ENCODE measurements at places on chromosomes 13 and 19.

- DNase-seq = no peak
Measured at GRCh38 chr13:61830475-61830874, 414.8 kb upstream of the PCDH20 start.

DNA sequence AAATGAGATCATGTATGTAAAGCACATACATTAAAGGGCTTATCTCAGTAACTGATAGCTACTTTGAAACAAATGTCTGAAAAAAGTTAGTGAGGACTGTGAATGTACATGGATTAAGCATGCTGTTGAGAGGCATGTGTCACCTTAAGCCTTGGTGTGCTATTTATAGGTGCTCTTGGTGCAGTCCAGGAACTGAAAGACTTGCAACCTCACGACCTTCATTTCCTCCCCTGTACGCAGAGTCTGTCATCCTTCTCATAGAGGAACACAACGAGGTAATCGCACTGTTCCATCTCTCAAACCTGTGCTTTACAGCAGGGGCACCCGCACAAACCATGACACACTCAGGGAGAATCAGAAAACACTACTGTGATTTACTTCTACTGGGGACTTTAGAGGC is 65.6 kb downstream of the UFM1 start:
- no peak for DNase-seq

- no peak for DNase-seq
Measured at GRCh38 chr19:10961073-10961860, 437 bp downstream of the SMARCA4 start.

DNA sequence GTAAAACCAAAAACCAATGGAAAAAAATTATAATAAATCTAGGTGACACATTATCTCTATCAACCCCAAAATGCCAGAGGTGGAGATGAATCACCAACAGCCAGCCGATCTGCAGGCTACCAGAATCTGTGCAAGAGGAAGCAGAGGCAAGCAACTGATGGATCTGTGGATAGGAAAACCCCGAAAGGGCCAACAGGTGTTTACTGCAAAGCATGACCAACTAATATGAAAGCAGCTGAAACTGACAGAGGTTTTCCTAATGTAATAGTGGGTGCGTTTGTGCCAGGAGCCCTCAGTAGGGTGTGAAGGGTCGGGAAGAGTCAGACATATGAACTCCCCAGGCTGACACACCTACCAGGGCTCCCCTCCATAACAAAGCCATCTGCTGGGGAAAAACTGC is 554.6 kb downstream of the RFC3 start:
- no peak for DNase-seq

DNA sequence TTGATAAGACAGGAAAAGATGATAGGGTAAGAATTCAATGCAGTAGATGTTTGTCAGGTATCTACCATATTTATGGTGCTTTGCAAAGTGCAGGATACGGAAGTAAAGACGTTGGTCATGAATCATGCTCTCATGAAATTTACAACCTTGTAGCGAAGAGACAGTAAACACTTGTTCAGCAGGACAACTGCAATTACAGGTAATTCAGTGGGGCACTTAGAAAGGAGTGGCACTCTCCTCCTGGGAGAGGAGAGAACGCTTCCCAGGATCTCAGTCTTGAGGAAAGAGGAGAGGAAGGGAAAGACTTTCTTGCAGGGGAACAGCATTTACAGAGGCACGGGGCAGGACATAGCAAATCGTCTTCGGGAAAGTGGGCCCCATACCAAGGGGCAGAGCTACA is 46.4 kb downstream of the SOX1 start:
- DNase-seq = no peak

GRCh38 chr13:91661692-91662490 is 263.5 kb downstream of the GPC5 start:
- no peak for DNase-seq

DNA sequence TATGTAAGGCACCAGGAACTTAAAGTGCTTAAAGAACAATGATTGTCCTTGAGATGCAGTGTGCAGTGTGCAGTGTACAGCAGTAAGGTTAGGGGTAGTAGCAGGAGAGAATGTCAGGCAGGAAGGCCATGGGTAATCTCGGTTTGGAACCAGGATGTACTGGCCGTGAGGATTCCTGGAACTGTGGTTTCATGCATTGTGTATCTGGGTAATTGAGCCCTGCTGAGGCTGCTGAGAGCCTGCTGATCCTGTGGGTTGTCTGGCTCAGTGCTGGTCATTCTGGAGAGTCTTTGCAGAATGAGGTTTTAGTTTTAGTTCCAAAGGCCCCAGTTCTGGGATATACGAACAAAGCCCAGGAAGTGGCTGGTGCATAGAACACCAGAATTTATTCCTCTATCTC is 71.0 kb downstream of the ZNF568 start:
- no peak for DNase-seq

GRCh38 chr19:1122021-1122971 is 18.5 kb downstream of the GPX4 start:
- DNase-seq = no peak

DNA sequence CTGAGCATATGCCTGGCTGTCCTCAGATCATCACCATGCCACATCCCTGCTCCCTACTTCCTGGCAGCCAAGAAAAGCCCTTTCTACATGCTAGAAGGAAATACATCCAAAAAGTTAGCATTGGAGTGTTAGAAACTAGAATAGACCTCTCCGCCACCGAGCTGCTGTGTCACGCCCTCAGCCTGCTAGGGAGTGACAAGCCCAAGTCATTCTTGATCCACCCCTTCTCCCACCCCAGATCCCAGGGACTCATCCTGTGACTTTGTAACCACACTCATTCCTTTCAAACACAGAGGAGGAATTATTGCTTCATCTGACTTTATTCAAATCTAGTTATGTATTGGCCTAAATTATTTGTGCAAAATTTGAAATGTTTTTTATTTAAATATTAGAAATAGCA is 45.3 kb downstream of the POLR1D start:
- no peak for DNase-seq

- DNase-seq = no peak
Measured at GRCh38 chr19:32343550-32344262, 1.7 kb upstream of the ZNF507 start.

DNA sequence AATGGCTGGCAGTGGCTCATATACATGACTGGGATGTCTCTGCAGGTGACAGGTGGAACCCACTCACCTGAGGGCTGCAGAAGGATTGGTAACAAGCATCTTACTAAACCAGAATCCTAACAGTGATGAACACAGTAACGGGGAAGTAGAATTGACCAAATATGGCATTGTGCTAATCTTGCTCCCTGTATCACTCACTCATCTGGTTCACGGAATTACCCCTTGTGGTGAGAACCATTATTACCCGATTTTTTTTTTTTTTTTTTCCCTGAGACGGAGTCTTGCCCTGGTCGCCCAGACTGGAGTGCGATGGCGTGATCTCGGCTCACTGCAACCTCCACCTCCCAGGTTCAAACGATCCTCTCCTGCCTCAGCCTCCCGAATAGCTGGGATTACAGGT is 69.5 kb downstream of the PTPRS start:
- no peak for DNase-seq

DNA sequence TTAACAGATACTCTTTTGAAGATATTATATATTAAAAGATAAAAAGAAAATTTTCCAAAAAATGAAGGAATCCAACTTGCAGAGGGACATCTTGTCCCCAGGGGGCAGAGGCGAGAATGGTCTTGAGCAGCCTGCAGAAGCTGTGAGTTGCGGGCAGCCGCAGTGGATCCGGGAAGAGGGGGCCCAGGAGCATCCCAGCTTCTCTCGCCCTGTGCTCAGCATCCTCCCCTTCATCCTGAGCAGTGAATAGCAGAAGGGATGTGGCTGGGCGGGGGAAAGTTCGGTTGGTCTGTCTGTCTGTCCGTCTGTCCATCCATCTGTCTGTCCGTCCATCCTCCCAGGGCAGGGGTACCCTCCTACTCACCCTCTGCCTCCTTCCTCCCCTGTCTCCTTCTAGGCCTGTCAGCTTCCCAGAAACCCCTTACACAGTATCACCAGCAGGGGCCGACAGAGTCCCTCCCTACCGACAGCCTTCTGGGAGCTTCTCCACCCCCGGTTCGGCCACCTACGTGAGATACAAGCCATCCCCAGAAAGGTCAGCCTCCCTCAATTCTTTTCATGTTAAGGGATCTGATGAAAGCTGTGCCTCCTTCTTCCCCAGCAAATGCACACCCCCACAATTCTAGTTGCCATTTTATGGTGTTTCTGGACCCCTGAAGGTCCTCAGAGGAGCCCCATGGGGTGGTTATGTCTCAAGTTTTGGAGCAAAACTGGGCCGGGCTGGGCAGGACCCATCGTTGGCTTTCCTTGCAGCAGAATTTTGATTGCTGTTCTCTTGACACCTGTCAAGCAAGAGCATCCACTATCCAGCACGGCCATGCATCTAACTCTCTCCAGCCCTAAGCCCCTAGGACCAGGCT is 81.6 kb downstream of the DPF1 start:
- DNase-seq = no peak

GRCh38 chr13:46721054-46721453 is 75.9 kb downstream of the ESD start:
- no peak for DNase-seq

DNA sequence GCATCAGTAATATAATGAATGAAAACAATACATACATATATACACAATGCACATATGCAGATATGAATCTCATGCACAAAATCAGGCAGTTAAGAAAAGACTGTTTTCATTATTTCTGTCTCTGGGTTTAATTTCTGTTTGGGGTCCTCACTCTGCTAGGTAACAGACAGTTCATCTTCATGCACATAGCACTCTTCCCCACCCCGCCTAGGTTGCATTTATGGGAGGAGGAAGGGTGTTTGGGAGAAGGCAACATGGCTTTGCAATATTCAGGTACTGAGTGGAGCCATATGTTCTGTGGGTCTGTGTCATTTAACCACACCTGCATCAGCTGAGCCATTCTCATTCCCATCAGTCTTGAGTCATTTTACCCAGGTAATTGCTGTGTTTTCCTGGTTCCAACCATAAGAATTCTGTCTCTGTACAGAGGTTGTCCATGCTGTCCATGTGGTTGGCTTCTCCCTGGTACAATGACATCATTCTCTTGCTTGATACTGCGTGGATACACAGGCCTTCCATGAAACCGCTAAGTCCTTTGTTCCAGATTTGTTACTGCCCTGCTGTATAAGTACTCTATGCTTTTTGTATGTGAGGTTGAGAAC is 45.3 kb downstream of the RFC3 start:
- DNase-seq = no peak

DNA sequence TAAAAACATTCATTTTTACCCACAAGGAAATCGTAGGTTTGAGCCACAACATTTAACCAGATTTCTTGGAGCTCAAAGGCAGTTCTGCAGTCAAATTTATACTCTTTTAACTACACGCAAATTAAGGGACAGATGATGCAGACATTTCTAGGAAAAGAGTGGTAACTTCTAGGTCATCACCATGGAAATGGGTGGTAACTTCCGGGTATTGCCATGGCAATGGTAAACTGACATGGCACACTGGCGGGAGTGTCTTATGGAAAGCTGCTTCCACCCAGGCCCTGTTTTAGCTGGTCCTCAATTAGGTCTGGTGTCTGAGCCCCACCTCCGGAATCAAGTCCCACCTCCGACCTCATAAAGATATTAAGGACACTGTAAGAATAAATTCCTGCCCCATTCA is 10.4 kb upstream of the LYPD5 start:
- DNase-seq = no peak

DNA sequence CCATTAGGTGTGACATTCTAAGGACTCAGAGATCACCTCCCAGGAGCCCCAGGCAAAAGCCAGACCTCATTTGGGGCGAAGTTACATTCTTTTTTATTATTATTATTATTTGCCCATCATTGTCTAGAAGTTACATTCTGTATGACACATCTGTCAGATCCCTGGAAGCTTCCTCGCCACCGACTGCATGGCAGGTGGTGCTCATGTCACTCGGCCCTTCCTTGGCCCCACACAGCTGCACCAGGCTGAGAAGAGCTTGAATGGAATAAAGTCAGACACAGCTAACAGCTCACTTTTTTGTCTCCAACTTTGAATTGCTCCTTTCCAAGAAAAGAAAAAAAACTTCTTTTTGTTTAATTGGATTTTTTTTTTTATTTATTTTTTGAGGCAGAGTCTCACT is 41.4 kb upstream of the LDLR start:
- DNase-seq = no peak

DNA sequence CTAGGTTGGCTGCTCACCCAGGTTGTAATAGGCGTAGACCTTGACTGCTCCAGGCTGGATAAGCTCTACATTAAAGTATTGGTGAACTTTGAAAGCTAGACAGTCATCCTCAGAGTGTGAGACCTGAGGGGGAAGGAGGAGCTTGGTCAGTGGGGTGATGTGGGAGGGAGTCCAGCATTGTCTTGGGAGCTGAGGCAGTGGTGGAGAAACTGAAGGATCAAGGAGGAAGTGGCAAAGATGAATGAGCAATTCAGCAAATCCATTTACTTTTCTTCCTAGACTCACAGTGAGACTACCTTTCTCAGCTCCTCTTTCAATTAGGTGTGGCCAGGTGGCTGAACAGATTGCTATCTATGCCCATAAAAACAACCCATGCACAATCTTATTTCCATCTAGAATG is 10.2 kb upstream of the TNFSF14 start:
- DNase-seq = no peak

GRCh38 chr19:51712461-51713081 is 11.2 kb downstream of the HAS1 start:
- DNase-seq = no peak

DNA sequence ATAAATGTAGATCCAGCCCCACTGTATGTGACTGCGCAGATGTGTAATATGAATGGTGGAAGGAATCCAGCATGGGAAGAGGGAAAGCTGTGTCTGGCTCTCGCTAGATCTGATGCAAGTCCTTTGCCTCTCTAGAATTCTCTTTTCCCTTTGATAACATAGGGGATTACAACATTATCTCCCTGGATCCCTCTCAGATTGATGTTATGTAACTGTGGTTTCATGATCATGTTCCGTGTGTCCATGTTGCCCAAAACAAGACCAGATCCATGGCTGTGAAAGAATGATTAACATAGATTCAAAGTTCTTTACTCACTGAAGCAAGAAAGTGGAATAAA is 184.0 kb upstream of the UBL3 start:
- no peak for DNase-seq

DNA sequence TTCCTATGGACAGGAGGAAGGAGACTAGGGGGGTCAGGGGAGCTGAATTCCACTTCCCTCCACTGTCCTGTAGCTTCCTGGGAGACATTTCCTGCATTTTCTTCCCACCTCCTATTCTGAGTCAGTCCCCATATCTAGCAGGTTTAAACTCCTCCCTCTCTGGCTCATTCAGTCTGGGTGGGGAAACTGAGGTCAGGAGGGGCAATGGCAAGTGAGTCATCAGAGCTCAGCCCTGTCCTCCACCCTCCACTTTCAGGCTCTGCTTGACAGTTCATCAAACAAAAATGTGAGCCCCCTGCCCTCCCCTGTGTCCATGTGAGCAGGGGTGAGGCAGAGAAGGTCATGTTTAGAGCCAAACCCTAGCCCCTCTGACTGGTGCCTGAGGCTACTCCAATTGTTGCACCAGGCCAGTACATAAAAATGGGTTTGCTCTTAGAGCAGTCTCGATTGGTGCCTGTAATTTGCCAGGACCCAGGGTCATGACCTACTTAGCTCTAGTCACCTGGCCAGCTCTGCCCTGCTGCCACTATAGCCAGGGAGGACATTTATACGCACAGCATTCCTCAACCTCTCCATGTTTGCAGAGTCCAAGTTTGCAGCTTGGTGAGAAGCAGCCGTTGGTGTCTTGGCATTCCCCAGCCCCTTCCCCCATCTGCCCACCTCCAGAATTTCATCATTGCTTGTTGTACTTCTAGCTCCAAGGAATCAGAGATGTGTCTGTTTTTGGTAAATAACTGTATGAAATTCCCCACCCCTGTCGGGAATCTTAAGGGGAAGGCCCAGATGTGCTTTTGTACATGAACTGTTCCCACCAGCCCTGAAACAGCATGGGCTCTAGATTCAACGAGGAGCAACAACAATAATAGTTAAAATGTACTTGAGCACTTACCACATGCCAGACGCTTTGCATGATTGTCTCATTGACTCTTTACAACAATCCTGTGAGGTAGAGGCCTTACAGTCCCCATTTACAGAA is 20.7 kb downstream of the SAMD4B start:
- no peak for DNase-seq

Measured in cortex of kidney (tissue), 1 donor.